ENCODE measurements at places on chromosomes 4 and X.

- no peak for DNase-seq
Observed at GRCh38 chr4:169335331-169335730, 64.6 kb upstream of the SH3RF1 start.

DNA sequence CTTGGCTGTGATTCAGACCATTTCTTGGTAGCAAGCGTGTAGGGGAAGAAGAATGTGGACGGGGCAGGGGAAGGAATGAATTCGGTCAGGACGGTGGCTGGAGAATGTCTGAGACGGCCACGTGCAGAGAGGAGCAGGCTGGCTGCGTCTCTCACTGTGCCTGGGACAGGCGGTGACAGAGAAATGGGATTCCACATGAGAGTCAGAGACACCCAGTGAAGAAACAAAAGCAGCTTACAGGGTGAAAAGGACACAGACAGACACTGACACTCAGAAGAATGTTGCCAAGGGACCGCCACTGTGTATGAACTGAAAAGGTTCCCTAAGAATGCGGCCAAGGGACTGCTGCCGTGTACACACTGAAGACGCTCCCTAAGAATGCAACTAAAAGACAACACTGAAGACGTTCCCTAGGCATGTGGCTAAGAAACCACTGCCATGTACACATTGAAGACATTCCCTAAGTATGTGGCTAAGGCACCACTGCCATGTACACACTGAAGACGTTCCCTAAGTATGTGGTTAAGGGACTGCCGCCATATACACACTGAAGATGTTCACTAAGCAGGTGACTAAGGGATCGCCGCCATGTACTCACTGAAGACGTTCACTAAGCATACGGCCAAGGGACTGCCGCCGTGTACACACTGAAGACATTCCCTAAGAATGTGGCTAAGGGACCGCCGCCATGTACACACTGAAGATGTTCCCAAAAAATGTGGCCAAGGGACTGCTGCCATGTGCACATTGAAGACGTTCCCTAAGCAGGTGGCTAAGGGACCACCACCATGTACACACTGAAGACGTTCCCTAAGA, 49.1 kb downstream of the DHRSX start:
- no peak for DNase-seq

DNA sequence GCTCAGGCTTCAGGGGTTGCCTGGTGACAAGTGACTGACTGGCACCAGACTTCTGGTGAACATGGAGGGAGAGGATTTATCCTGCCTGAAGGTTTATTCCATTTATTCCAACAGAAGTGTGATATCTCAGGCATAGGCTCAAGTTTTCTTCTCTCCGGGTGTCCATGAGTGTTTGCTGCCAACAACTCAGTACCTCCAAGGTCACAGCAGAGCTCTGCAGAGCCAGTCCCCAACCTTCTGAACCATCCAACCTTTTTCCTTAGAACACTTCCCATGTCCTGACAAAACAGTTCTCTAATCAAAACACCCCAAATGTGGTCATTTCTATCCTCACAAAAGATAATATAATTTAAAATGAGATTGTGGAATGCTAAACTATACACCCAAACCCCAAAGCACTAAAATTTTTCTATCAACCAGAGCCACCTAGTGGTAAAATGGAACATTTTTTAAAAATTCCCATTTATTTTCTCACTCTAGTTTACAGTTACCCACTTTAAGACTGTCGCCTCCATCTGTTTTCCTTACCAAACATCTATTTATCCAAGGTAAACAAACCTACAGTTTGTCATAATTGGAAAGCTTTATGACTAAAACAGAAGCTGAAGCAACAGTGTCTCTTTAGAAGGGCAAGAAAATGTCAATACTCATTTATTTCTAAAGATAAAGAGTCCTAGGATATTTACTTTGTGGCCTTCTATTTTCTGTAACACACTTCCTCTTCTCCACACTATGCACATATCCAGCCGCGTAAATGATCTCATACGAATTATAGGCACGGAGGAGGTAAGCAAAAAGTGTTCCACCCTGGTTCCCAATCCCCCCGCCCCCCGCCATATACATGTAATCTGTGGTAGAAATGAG, 39.5 kb downstream of the TMEM154 start:
- DNase-seq = no peak

DNA sequence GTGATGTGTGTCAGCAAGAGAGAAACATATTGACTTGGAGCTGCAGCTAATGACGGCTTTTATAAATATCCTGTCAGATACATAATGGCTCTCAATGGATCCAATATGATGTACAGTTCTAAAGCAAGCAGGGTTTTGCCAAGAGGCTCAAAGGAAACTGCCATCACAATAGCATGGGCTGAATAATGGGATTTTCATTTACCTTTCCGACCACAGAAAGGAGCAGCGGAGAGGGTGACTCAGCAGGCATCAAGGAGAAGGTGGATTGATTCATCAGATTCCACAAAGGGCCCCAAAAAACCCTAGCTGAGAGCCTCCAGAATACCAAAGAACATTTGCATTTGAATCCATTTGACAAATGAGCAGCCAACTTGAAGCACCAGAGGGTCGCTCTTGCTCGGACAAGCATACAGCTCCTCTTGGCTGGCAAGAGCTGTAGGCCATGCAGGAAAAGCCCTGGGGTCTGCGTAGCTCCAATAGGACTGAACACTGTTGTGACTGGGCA, 355.7 kb upstream of the NOCT start:
- DNase-seq = no peak

GRCh38 chr4:48635310-48635709, 144.8 kb downstream of the FRYL start:
- DNase-seq = no peak

DNA sequence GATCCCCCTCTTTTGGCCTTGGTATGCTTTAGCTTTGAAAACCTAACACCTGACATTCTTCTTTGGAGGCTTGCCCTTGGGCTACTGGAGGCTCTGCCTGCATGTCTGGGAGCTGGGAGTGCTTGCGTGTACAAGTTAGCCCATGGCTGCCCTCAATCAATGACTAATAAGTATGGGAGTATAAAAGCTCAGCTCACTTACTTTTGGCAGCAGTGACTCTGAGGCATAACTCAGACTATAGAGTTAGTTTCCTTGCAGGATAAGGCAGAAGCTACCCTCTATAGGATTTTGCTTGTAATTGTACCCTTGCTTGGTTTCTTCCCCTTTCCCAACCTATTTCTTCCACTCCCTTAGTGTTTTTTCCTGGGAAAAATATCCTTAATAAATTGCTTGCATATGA, 247.9 kb downstream of the PPP1R2C start:
- DNase-seq = no peak

- no peak for DNase-seq
Observed at GRCh38 chr4:144115519-144115918, 25.0 kb downstream of the GYPA start.

DNA sequence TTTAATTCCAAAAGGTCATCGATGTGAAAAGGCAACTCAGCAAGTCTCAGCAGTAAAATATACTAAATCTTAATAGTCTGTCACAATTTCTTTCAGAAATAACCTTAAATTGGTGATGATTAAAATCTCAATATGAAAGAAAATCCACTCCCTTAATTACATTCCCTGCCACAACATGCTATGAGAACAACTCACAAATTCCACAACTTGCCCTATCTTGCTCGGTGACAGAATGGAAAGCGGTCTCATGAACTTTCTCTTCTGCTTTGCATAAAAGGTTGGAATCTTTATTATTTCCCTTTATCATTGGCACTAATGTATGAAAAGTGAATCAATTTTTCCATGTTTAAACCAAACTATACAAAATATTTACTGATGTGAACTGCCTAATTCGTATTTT, 380.8 kb downstream of the TMA16 start:
- DNase-seq = no peak

DNA sequence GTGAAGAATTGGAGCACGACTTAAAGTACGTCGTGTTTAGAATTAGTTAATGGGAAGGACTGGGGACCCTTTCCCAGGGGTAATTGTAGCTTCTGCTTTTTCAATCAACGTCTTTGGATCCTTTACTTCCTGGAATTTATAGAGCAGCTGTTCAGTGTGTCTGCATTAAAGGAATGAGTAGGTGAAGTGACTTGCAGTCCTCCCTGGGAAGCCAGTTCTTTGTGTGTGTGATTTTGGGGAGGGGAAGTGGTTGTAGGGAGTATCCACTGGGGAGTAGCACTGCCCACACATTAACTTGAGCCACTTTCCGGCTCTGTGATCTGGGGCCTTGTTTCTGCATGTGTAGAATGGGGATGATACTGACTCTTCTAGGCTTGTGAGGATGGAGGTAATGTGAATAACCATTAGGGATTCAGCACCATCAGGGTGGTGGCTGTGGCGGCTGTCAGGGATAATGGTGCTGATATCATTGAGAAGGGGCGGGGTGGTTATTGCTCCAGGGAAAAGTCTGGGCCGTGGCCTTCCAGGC, 54.7 kb downstream of the TMEM131L start:
- DNase-seq = no peak

DNA sequence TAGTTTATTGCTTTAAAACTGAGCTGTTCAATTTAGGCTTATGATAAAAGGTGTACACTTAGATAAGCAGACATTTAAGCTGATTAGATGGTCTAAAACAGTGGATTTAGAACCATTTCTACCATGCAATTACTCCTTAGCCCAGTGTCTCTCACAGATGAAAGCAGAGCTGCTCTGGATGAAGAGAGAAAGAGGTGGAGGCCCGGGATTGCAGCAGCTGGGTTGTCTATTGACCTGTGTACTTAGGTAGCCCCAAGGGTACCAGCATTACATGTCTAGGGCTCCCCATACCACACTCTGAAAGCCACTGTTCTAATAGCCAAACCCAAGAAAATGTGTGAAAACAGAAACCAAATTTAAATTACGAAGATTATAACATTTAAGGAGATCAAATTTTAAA, 86.0 kb upstream of the GIMD1 start:
- DNase-seq = no peak

GRCh38 chrX:102345916-102346315, 93.9 kb downstream of the NXF2B start:
- peak; percentile 65 for DNase-seq

DNA sequence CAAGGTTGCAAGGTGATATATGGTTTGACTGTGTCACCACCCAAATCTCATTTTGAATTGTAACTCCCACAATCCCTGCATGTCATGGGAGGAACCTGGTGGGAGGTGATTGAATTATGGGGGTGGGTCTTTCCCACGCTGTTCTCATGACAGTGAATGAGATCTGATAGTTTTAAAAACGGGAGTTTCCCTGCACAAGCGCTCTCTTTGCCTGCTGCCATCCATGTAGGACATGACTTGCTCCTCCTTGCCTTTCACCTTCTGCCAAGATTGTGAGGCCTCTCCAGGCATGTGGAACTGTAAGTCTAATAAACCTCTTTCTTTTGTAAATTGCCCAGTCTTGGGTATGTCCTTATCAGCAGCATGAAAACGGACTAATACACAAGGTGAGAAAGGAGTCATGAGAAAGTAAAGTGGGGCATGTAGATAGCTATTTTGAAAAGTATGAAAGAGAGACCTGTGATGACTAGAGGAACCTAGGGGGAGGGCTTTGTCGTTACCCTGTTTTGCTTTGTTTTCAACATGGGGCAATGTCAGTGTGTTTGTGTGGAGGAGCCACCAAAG, 6.3 kb downstream of the ZBTB49 start:
- DNase-seq = peak; percentile 18

GRCh38 chr4:136424052-136424451, 1108.2 kb downstream of the PCDH18 start:
- no peak for DNase-seq

- no peak for DNase-seq
Observed at GRCh38 chr4:55670695-55671094, 34.6 kb upstream of the NMU start.

DNA sequence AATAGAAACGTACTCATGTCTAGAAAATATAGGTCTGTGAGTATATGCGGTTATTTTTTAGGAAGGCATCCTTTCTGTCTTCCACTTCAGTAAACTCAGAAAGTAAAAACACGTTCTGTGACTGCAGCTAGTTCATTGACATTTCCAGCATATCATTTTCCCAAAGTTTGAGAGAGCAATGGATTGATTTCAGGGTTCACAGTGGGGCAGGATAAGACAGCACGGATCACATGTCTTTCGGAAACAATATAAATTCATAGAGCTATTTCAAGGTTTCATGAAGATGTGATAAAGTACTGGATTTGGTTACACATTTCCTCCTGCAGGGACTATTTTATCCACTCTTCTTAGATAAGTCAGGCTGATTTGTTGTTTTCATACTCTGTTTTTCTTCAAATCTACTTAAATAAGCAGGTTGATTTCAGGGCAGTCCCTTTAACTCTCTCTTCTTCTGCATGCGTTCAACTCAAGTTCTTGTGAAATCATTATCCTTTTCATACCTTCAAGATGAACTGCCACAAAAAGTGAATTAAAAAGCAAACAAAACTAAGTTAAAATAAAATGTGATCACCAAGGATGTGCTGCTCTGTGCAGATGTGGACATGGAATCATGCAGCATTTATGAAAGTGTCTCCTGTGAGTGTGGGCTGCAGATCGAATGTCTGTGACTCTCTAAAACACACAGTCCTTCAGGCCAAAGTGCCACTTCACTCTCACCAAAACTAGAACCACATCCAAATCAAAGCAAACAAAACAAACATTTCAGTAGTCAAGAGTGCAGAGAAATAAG, 187.7 kb downstream of the UNC5C start:
- DNase-seq = no peak

GRCh38 chr4:337932-338758, 531 bp downstream of the ZNF141 start:
- DNase-seq = no peak

GRCh38 chr4:124450851-124451250, 261.7 kb downstream of the ANKRD50 start:
- no peak for DNase-seq

DNA sequence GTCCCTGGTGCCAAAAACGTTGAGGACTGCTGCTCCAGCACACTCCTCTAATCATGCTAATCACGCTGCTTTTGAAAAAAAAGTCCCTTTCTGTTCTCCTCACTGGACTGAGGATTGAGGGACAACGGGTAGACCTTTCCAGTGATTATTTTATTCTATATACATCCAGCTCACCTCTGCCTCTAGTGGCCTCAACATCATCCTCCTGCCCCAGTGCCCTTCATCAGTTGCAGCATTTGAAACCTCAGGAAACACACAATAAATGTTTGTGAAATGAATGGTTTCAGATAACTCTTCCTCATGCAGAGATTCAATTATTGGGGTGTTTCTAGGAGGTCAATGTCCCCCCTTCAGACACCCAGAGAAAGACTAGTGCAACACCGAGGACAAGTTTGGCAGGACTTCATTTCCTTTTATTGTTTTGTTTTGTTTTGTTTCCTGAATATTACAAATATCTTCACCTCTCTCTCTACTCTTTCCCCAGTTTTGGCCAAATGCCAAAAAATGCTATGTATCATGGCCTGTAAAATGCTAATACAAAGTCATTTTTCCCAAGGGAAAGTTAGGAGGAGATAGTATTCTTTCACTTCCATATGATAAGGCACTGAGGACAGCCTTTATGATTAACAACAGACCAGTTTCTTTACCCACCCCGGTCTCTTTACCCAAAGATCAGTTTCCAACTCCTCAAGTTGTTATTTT, 460.1 kb upstream of the SLIT2 start:
- DNase-seq = no peak

DNA sequence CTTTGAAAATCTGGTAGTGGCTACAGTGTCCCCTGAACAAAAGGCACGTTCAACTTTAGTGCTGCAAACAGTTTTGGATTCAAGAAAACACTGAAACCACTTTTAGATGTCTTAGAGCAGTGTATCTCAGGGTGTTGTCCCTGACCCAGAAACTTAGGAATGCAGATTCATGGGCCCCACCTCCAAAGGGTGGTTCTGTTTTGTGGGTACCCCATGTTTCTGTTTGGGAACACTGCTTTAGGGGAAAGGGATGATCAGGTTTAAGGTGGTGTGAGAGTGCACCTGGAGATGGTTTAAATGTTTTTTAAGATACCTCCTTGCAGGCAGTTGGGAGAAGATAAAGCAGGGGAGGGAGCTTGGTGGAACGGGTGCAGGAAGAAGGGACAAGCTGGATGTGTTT, 55.6 kb downstream of the JADE1 start:
- DNase-seq = no peak

- no peak for DNase-seq
Observed at GRCh38 chrX:136783159-136783558, 2.4 kb upstream of the ARHGEF6 start.
